ENCODE measurements at places on chromosomes 16 and 17.

DNA sequence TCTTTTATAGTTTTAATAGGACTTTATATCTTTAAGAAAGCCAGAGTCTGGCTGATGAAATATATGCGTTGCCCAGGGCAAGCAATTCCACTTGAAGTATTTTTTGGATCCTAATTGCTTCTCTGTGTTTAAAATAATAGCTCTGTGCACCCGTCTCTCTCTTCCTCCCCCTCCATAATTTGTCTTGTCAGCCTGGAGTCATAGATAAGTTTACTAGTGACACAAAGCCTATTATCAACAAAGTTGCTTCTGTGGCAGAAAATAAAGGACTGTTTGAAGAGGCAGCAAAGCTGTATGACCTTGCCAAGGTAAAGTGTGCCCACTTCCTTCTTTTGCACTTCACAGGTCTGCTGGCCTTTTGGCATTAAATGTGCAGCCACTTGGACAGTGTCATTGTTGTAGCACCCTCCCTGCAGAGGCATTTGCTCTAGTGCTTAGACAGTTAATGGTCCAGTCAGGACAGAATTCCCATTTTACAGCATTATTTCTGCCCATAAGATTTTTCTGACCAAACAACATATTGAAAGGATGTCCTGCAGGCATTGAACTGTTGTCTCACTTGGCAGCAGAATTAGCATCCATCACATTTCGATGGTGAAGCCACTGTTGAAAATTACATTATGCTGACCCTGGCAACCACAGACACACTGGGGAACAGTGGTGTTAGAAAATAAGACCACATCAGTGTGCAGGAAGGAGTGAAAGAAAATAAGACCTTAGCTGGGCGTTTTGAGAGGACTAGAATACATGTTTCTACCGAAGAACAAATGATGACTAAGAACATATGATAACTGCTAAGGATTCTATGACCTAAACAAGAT, 28.4 kb upstream of the SLC12A3 start:
- no peak for DNase-seq

GRCh38 chr16:80948886-80949493, 57.7 kb downstream of the CMC2 start:
- DNase-seq, result no peak

DNA sequence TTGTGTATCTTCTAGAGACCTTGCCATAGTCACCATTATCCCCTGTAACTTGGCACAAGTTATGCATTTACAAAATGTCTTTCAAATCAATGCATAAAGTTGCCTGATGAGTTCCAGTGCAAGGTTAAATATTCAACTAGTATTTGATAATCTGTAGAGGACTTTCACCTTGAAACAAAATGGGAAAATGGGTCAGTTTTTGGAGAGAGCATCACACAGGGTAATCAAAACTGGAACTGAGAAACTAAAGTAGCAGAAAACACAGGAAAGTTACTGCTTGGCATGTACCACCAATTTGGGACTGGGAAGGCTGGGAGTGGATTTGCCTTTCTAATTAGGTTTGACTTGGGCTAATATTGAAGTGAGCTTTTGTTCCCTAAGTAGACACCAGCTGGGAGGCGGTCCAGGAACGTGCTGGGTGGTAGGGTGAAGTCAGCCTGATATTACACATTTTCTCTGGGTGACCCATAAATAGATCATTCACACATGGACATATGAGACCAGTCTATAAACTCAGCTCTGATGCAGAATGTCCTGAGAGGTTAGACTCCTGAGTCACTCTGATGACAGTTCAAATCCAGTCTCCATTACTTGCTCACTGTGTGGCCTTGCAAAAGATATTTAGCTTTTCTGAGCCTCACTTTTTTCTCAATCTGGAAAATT, 152.3 kb downstream of the PCTP start:
- DNase-seq, result no peak

GRCh38 chr17:11880714-11881113, 116.6 kb downstream of the ZNF18 start:
- no peak for DNase-seq

- DNase-seq, result no peak
Measured at GRCh38 chr17:65558683-65559460, 2.6 kb downstream of the AXIN2 start.

All from CD4-positive, alpha-beta T cell treated with Interleukin-12 subunit alpha and Interleukin-12 subunit beta, for 1 hour (primary cell).